ENCODE measurements at places on chromosomes 6 and 20.

- DNase-seq: no peak
These were observed 1.0 kb downstream of the TOMM34 start for GRCh38 chr20:44959082-44959637.

DNA sequence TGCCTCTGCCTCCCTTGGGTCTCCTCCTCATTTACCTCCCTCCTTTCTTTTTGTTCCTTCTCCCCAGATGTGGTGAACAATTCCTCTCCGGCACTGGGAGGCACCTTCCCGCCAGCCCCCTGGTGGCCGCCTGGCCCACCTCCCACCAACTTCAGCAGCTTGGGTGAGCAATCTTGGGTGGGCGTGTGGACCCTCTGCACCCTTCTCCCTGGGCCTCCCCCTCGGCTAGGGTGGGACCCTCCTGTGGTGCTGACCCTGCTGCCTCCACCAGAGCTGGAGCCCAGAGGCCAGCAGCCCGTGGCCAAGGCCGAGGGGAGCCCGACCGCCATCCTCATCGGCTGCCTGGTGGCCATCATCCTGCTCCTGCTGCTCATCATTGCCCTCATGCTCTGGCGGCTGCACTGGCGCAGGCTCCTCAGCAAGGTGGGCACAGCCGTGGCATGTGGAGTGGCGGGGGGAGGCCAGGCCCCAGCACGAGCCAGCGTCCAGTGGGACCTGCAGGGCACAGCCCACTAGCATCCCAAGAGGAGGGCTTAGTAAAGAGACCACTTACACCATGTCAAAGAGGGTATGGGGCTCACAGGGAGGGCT lies 8.8 kb downstream of the DDR1 start:
- DNase-seq: no peak

- DNase-seq: no peak
These were observed 31.8 kb upstream of the AVP start for GRCh38 chr20:3116341-3116740.

DNA sequence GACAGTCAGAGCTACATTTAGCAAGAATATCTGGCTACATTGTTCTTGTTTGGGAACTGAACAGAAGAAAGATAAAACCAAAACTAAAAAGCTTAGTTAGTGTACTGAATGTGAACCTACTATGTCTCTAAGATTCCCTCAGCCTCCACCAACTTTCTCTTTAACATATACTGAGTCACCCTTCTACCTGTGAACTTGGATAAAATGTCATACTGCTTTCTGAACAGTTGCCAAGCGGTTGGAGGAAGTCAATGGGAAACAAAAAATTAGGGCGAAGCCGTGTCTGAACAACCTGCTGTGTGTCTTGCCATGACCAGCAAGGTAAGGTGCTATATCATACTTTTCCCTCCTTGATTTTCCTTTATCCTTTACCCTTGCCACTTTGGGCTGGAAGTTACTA lies 243.5 kb downstream of the BTBD9 start:
- DNase-seq: no peak

DNA sequence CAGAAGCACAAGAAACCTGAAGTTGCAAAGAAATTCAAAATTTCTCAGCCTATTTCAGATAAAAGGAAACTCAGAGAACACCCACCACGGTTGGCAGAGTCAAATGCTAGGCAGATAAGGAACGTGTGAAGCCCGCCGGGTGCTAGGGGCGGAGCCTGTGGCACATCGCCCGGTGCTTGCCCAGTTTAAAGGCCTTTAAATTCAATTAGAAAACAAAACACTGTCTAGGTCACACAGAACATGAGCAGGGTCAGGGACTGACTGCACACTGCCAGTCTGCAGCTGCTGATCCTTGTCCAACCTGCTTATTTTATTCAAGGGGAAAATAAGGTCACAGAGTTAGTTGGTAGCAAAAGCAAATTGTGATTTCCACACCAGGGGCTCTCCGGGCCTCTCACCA lies 75.8 kb downstream of the PSMG4 start:
- DNase-seq: no peak

- peak; percentile 37 for DNase-seq
These were observed 60.9 kb downstream of the ATXN1 start for GRCh38 chr6:16700202-16700915.
